ENCODE measurements at places on chromosomes 3 and 15.

DNA sequence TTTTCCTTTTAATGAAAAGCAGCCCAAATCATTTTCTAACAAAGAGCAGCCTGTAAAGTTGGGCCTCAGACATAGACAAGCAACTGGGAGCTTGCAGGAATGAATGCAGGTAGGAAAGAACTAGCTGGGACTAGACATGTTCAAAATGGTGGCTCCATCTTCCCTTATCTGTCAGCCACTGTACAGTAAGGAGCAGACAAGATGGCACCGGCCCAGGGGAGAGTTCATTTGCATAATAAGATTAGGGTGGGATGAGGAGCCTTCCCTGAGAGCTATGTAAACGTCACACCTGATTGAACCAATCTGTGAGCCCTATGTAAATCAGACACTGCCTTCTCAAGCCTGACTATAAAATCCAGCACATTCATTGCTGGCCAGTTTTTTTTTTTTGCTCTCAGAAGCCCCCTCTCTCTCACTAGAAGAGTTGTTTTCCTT, 59.7 kb upstream of the GK5 start:
- DNase-seq = no peak

DNA sequence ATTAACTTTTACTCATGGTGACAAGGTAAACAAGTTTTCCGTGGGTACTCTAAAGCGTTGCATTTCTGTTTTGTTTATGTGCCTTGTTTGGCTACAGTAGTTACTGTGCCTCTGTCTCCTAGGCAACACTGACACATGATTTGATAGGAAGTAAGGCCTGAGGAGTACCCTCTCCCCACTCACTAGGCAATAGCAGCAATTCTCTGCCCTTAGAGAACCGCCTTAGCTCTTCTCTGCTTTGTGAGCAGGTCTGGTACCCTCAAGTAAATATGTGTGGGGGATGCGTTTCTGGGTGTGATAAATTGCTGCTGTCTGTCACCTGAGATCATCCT, at the start of gene IL5RA:
Gene IL5RA (minus strand): TSS at position 76 of the 332 bp plus-strand sequence. CDS start 5,390 bp downstream, outside the sequence.
- no peak for DNase-seq

GRCh38 chr15:71730277-71731144, 79.8 kb upstream of the NR2E3 start:
- DNase-seq = peak; percentile 66

- peak; percentile 69 for DNase-seq
Observed at GRCh38 chr3:195106418-195106906, 164.5 kb downstream of the XXYLT1 start.

DNA sequence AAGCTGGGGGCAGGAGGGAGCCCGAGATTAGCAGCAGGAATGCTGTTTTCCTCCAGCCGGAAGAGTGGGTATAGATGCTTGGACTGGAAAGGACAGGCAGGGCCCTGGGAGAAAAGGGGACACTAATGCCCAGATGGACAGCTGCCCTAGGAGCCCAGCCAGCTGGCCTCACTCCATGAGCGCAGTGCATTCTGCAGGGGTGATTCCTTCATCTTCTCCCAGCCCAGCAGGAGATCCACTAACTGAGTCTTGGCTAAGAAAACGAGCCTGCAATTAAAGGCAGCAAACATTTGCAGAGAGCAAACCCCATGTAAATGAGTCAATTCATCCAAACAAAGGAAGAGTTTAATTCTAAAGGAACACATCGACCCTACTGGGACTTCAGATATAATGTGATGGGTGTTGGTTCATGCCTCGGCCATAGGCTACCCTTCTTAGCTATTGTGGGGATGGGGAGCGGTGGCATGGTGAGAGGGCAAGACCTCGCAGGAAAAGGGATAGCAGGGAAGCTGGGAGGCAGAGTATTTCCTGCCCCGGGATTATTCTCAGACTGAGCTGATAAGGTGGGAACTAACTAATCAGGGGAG, 13.3 kb upstream of the MINAR1 start:
- DNase-seq = no peak

GRCh38 chr15:71118881-71119632, 3.8 kb downstream of the THSD4 start:
- no peak for DNase-seq

DNA sequence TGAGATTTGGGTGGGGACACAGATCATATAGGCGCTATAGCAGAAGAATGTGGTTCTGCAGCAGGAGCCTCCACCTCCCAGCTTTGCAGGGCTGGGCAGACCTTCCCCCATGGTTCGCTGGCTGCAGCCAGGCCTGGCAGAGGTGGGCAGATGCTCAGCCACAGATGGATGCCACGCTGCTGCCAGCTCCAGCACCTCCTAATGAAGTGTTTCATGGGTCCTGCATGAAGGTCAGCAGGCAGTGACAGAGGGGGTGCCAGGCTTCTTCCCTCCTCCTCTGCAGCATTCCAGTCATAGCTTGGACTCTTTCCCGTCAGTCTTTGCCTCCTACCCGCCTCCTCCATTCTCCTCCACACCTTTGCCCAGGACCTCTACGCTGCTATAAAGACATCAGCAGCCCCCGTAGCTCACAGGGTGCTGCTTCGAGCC, 85.9 kb downstream of the SLCO3A1 start:
- DNase-seq = no peak

DNA sequence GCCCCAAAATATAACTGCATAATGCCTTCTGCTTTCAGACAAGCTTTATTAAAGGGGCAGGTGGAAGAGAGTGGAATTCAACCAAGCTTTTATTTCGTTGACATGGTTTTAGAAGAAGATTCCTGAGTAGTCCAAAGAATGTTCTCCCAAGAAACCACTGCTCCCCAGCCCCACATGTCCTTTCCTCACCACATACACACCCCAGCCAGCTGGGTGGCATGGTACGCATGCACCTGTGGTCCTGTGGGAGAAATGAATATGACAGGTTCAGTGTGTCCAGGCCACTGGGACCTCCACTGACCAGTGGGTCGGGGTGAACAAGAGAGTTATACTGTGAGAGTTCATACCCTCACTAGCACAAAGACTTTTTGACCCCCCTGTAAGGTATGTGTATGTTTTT, 30.2 kb downstream of the ARID3B start:
- no peak for DNase-seq

- DNase-seq = peak; percentile 10
Observed at GRCh38 chr15:68228143-68228970, 1.2 kb downstream of the CLN6 start.

- DNase-seq = no peak
Observed at GRCh38 chr15:67152429-67152828, 87.0 kb downstream of the SMAD3 start.

- DNase-seq = no peak
Observed at GRCh38 chr3:139219463-139219862, 124.4 kb upstream of the MRPS22 start.

DNA sequence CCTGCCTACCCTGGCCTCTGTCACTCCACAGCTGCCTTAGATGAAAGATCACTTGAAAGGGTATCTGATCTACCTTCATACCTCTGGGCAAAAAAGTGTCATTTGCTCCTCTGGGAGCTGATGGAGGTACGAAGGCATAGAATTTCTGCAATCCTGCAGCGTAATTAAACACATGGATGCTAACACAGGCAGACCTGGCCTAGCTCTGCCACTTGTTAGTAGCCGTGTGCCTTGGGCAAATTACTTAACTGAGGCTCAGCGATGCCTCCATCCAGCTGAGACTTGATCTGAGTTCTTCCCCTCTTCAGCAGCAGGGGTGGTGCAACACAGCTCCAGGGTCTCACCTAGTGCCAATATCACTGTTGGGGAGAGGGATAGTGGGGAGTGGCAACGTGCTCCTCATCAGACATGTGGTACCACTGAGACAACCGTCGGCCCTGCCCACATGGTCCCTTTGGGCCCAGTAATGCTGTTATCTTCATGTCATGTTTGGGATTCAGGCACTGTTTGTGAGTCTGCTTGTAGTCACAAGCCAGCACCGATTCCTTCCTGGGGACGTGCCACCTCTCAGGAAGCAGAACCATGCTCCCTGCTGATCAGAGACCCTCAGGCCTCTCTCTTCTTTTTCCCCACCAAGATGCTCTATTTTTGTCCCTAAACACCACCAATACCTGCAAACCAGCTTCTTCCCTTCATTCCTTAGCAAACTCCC, 34.1 kb upstream of the PIAS1 start:
- DNase-seq = no peak

DNA sequence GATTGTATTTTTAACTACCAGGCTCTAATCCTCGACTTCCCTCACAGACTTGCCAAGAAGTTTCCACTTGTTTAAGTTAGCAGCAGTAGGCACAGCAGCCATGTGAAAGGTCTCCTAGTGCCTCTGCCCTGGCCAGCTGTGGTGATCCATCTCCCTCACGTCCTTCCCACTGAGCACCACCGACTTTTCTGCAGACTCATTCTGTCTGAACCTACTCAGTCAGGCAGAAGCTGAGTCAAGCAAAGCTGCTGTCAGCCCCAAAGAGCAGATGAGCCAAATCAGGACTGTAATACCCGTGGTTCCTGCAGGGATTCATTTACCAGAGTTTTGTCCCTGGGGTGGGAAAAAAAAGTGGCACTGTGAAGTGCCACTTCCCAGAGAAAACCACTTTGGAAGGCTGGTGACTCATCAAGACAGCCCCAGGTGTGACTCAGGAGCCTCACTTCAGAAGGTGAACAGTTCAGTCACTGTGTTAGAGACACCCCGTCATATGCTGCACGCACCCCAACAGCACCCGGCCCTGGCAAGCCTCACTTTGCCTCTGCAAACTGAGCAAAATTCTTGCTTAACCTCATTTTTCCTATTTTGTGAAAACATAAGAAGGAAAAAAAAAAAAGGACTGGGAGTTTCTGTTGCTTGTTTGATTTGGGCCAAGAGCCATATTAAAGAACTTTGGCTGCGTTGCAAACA, 76.0 kb downstream of the WWTR1 start:
- peak; percentile 86 for DNase-seq

DNA sequence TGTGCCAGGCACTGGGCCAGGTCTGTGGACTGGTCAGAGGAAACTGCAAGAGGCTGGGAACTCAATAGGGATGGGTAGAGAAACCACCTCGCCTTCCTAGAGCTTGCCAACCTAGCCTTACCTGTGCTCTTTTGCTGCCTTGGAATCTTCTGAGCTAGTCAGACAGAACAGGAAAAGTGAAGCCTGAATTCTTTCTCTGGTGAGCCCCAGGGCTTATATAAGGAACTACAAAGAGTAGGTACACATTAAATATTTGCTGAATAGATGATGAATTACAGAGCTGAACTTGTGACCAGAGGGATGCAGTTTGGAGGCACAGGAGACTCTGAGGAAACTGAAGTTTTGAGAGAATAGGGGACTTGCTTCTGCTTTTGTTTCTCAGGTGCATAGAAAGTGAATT, 15.6 kb upstream of the FBXW12 start:
- DNase-seq = no peak

GRCh38 chr3:65548848-65549625, 489.7 kb downstream of the MAGI1 start:
- no peak for DNase-seq

DNA sequence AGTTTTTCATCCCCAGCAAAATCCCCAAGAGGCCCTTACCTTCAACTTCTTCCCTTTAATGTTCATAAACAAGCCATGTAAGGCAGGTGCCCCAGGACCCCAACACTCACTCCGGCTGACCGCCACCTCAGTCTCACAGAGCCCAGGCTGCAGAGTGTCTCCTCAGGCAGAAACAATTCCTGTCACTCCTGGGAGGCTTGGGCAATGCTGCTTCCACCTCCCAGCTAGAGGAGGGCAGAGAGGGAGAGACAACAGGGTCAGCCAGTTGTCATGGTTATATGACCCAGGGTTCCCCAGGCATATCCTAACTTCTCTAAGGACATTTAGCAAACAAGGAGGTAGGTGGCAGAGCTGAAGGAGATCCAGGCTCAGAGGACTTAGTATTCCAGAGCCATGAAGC, at the start of gene PLIN1:
Gene PLIN1 (minus strand): TSS at position 156 of the 400 bp plus-strand sequence. CDS start 1,878 bp downstream, outside the sequence.
- DNase-seq = no peak

GRCh38 chr3:24905266-24905665, 410.6 kb upstream of the THRB start:
- peak; percentile 12 for DNase-seq

DNA sequence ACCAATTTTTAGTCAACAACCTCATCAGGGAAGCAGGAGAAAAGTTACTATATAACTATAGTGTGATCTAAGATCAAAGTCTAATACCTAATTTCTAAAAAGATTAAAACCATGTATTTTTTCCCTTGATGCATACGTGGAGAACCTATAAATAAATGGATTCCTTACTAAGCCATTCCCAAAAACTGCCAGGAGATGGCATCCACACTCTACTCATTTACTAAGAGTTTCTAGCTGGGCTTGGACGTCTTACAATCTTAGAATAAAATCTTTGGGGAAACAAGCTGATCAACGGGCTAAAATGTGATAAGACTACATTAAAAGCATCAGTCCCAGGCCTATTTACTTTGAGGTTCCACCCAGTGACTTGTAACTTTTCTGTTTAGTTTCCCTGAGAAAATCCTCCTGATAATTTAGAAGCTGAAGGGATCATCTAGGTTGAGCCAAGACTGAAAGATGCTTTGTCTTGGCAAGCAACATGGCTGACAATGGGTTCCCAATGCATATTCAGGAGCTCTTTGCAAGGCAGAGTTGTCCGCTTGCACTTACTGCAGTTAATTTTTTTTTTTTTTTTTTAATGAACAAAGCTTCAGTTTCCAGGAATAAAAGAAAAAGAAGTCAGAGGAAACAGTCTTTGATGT, 85.5 kb upstream of the FGF12 start:
- DNase-seq = peak; percentile 63

GRCh38 chr3:187456250-187456649, 88.1 kb downstream of the RTP4 start:
- peak; percentile 3 for DNase-seq

DNA sequence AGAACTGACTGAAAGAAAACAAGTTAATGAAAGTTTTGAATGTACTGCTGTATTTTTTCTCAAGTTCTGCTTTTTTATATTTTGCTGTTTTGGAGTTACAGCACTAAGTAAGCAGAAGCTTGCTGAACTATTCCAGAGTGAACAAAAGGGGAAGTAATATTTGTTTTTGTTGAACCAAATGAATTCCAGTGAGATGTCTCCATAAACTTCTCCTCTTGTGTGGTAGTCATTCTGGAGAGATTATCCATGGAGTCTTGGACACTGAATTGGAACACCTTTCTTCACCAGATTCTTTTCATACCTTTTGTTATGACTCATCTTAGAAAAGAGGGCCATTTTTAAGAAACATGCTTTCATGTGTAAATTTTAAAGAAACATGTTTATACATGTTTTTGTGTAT, 8.8 kb downstream of the ANKUB1 start:
- DNase-seq = peak; percentile 90

DNA sequence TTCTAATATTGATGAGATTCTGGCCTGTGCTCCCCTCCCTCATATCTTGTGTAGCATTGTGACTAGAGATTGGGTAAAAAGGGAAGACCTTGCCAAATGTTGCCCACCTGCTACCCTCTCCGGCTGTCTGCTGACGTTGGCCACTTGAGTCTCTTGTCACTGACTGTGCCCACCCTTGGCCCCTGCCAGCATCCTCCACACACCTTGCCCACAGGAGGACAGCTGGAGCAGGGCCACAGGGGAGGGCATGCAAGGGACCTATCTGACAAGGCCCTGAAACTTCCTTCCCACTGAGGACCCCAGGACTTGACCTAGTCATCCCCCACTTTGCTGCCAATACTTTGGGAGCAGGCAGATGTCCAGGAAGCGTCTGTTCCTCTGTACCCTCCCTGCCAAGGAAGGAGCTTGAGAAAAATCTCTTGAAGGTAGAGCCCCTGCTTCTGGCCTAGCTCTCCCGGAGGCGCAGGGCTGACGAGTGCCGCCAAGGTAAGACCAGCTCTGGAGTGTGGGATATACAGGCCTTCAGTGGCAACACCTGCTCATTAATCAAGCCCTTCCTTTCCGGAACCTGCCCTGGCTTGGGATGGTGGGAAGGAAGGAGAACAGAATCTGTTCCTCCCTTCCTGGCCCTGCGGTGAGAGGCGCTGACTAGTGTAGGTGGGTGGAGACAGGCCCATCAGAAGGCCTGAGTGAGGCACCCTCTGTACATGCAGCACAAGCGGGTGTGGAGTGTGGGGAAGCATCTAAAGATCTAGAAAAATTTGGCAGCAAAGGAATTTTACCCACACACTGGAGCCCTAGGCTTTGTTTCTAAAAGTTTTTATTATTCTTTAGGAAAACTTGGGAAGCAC, 4.9 kb upstream of the PAK6 start:
- DNase-seq = peak; percentile 9
